Cardiac atrium fibroblast (primary cell): ENCODE measurements at places on chromosomes 2 and 18. TPM values are rescaled to one million over a fixed set of nuclear protein-coding genes. Genes with fewer than 3 reads are reported as not detected.

Gene CYS1
- under 0.01 and 0.16 TPM in 2 replicates for total RNA-seq

Gene FAM237A
- total RNA-seq = not detected in 2 replicates

Gene CCBE1
- 30.1 and 39.9 TPM in 2 replicates for total RNA-seq

Gene ARHGAP15
- not detected in 2 replicates for total RNA-seq

Gene EPB41L3
- total RNA-seq = 36.1 and 42.1 TPM in 2 replicates

Gene SLC40A1
- 3.9 and 5.2 TPM in 2 replicates for total RNA-seq

Gene MAB21L4
- not detected in 2 replicates for total RNA-seq
